ENCODE measurements at places on chromosomes 2 and 18.

- no peak for DNase-seq
Observed at GRCh38 chr2:46339676-46340459, 42.7 kb downstream of the EPAS1 start.

DNA sequence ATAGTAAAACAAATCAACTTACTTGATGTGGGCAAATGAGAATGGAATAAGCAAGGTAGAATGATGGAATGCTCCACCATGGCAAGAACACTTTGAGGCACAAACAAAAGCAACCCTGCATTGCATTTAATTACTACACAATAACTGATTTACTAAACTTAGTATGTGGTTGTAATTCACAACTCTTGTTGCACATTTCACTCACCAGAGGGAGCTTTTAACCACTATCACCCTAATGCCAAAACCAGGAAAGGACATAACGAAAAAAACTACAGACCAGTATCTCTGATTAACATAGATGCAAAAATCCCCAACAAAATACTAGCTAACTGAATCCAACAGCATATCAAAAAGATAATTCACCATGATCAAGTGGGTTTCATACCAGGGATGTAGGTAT lies 659.8 kb downstream of the CPS1 start:
- DNase-seq, result no peak

DNA sequence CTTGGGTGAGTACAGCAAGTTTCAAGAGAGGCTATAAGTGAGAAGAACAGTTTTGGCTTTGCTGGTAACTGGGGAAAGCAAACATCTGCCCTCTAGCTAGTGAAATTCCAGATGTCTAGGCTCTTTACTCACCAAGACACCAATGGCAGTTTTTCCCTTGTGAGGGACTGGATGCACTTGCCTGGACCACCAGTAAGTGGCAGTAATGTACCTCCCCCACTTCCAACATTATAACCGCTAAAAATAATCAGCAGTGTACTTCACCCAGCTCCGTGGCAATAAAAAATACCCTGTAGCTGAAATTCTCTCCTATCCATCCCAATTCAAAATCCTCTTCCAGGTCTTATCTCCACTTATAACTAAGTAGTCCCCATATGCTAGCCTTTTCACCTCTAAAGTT lies 383.9 kb downstream of the ARHGAP15 start:
- peak; percentile 70 for DNase-seq

GRCh38 chr2:218344755-218345417 lies 11.8 kb upstream of the CATIP start:
- DNase-seq, result no peak

GRCh38 chr2:74860521-74860920 lies 26.6 kb downstream of the HK2 start:
- no peak for DNase-seq

GRCh38 chr2:236607471-236608187 lies 38.0 kb downstream of the ACKR3 start:
- peak; percentile 66 for DNase-seq

DNA sequence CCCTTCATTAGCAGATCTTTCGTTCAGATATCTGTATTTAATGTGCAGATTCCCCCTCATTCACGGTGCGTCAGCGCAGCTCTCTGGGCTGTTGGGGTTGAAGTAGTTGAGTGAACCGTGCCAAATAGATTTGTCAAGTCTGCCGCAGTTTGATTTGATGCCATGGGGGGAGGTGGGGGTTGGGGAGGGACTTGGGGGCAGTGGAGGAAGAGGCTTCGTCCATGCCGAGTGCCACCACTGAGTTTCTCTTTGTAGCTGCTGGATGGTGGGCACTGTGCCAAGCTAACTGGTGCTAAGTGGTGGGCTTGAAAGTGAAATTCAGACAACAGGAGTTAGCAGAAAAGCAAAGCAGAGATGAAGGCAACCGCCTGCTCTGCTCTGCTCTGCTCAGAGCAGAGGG lies 47.9 kb downstream of the NRP2 start:
- no peak for DNase-seq

DNA sequence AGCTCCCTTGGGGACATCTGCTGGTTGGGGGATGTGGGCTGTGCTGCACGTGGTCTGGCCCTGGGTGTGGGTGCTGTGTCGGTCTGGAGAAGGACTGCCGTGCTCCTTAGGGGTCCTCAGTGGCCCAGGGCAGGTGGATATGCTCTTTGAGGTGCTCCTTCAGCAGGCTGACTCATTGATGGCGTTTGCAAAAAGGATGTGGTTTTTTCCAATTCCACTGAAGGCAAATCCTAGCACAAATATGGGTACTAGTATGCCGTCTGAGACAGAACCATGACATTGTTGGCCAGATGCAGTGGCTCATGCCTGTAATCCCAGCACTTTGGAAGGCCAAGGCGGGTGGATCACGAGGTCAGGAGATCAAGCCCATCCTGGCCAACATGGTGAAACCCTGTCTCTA lies 3.3 kb downstream of the PPP1R7 start:
- DNase-seq, result no peak

DNA sequence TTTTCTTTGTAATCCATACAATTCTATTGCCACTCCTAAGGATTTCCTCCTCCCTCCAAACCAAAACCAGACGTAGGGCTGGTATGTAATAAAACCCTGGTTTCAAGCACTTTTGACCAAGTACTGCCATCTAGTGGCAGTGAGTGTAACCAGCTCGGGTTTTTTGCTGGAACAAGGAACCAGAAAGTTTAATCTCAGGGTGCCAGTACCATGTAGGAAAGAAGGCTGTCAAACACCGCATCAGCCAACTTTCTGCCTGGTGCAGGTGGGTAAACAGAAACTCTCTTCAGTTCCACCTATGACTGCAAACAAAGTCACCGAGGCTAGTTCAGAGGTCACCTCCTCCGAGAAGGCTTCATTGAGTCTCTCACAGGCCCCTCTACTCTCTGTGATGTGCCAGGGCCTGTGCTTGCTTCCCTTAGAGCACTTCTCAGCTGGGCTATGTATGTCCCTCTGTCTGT lies 10.2 kb upstream of the THNSL2 start:
- DNase-seq, result peak; percentile 69

DNA sequence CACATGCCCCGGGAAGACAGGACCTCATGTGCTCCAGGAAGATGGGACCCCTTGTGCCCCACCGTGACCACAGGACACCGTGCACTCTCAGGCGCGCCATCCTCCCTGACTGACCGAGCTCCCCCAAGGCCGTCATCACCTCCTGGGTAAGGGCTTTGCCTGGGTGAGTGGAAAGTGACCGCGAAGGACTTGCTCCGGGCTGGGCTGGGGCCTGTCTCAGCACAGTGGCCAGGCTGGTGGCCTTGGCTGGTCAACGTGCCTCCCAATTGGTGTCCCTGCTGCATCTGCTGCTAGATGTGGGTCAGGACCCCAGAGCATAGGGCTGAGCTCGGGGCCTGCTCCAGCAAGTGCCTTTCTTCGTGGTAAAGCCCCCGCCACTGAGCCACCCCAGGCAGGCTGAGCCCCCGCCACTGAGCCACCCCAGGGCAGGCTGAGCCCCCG lies 69.7 kb upstream of the CTDP1 start:
- no peak for DNase-seq

DNA sequence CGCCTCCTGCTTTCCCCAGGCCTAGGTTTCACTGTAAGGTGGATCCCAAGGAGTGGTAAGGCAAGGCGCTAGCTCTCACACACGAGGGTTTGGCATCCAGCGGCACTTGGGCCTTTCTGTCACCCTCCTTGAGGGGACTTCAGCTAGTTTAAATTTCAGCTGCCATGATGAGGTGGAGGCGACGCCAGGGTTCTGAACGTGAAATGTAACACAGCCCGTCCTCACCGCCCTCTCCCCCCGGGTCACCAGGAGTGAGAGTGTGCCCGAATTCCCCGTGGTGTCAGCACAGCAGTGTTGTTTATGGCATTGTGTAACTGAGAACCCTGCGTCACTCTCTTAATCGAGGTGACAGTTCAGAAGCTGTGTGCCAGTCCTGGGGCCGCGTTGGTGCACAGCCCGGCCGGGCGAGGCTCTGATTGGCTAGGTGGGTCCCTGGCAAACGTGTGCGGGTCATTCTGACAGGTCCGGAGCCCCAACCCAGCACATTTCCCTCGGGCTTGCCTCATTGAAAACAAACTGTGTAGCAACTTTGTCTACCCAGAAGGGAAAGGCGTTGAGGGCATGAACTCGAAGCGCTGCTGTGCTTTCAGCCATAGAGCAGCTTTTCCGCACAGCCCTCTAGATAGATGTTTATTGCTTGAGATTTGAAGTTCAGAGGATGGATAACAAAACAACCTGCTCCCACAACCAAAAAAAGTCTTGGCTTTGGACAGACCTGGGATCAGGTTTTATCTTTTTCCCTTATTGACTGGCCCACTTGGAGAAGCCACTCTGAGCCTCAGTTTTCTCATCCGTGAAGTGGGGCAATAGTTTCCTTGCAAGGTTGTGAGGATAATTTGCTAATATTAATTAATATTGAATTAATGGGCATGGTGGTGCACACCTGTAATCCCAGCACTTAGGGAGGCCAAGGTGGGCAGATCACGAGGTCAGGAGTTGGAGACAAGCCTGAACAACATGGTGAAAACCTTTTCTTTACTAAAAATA lies 4.9 kb downstream of the CIDEA start:
- DNase-seq, result no peak

GRCh38 chr2:205684871-205685313 lies 2.6 kb downstream of the NRP2 start:
- no peak for DNase-seq

- no peak for DNase-seq
Observed at GRCh38 chr2:222239945-222240675, 58.7 kb downstream of the PAX3 start.

- peak; percentile 39 for DNase-seq
Observed at GRCh38 chr2:142980246-142981068, 103.0 kb downstream of the KYNU start.

GRCh38 chr2:17839959-17840358 lies 23.7 kb downstream of the MSGN1 start:
- no peak for DNase-seq

DNA sequence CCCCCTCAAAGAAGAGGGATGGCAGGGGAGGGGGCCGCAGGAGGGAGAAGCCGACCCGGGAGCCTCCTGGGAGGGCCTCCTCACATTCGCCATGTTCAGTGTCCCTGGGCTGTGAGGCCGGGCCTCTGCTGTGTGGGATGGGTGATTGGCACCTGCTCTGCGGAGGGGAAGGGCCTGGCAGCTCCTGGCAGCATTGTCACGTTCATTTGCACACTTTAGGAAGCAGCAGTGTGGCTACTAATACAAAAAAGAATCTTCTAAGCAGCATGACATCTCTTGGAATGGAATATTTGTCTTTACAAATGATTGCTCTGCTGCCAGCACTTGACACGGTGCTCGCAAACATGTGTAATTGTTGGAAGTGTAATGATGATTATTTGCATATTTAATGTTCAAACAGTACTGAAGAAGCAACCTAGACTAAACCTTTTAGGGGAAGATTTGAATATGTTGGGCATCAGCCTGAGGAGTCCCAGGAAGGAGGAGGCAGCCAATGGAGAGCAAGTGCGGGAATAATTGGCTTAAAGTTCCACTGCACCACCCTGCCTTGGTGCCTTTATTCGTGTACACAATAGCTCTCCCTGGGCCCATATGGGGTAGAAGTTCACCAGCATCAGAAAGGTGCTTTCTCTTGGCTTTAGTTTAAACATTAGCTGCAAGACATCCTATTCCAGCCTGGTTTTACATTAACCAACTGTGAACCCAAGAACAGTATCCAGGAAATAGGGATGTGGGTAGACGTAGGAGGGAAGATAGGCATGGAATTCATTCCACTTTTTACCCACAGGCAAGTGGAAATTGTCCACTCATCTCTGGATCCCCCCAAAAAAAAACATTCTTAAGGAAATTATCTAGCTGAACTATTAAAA lies 404.9 kb downstream of the TMEM182 start:
- DNase-seq, result no peak

GRCh38 chr2:2018713-2019410 lies 274.5 kb upstream of the PXDN start:
- DNase-seq, result no peak

GRCh38 chr2:134408386-134408785 lies 154.5 kb downstream of the MGAT5 start:
- peak; percentile 73 for DNase-seq

- no peak for DNase-seq
Observed at GRCh38 chr2:105674401-105674800, 70.3 kb upstream of the NCK2 start.

DNA sequence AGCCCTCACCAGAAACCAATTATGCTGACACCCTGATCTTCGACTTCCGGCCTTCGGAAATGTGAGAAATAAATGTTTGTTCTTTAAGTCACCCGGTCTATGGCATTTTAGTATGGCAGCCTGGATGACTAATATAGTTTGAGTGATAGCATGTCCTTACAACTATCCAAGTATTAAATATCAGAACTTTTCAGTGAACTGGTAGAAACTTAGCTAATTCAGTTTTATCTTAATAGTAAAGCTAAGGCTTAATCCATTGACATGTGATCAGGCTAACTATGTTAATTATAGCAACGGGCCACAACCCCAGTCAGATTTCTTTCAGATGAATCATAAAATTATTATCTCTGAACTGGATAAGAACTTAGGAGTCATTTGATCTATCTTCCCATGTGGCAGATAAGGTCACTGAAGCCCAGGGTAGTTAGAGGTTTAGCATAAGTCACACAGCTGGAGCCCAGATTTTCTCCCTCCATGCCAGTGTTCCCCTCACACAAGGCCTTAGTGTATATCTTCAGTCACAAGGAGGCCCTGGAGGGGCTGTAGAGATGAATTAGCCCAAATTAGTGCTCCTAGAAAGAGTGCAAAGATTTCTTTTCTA lies 40.7 kb upstream of the UPP2 start:
- DNase-seq, result peak; percentile 37

GRCh38 chr2:218733171-218734021 lies 22.8 kb downstream of the TTLL4 start:
- peak; percentile 13 for DNase-seq

DNA sequence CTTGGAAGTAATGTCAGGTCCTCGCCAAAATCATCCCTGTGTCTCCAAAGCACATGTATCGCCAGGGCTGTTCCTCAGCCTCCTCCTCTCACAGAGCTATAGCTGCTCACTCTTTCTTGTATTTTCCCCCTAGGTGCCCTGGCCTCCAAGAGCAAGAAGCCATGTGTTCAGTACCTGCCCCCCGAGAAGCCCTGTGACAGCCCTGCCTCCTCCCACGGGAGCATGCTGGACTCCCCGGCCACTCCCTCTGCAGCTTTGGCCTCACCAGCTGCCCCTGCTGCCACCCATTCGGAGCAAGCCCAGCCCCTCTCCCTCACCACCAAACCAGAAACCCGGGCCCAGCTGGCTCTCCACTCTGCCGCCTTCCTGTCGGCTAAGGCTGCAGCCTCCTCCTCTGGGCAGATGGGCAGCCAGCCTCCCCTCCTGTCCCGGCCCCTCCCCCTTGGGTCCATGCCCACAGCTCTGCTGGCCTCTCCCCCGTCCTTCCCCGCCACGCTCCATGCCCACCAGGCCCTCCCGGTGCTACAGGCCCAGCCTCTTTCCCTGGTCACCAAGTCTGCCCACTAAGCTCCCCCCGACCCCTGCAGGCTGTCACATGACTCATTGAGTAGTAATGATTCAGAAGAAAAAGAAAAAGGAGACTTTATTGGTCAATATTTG lies 18.8 kb downstream of the TGOLN2 start:
- peak; percentile 29 for DNase-seq

DNA sequence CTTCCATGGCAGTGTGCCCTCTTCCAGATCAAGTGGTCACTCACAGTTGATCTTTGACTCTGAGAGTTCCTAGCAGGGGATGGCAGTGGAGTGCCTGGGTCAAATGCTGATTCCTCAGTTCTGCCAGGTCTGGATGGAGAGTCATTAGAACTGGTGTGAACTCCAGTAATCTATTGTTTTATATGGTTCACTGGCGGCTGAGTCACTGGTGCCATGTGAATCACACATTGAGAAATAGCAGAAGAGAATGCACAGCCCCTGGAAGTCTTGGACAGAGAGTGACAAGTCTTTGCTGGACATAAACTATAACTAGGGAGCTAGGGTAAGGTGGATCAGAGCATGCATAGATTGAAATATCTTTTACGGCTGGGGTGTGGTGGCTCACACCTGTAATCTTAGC lies 86.9 kb downstream of the EIF2AK3 start:
- DNase-seq, result peak; percentile 15

GRCh38 chr2:137168552-137168951 lies 403.2 kb downstream of the THSD7B start:
- peak; percentile 28 for DNase-seq

All from fibroblast of skin of back (primary cell).